ENCODE measurements at places on chromosomes 3 and 15.

DNA sequence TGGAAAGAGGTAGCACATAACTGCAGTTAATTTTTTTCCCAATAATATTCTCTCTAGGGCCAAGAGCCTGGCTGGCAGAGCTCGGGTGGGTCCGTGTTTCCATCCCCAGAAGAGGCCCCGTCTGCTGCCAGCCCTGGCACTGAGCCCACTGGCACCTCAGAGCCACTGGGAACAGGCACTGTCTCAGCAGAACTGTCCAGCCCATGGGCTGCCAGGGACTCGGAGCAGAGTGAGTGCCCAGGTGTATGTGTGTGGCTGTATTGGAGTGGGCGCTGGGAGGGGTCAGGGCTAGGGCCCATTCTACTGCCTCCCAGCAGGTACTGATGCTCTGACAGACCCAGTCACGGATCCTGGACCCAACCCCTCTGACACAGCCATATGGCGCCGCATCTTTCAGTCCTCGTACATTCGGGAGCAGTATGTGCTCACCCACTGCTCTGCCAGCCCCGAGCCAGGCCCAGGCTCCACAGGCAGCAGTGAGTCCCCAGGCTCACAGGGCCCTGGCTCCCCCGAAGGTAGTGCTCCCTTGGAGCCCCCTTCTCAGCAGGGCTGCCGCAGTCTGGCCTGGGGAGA is 8.9 kb downstream of the VWA5B2 start:
- DNase-seq, result no peak

- no peak for DNase-seq
These were observed 515.0 kb downstream of the FGF12 start for GRCh38 chr3:192212335-192212734.

- DNase-seq, result no peak
These were observed 519 bp downstream of the LYSMD2 start for GRCh38 chr15:51736751-51737521.

DNA sequence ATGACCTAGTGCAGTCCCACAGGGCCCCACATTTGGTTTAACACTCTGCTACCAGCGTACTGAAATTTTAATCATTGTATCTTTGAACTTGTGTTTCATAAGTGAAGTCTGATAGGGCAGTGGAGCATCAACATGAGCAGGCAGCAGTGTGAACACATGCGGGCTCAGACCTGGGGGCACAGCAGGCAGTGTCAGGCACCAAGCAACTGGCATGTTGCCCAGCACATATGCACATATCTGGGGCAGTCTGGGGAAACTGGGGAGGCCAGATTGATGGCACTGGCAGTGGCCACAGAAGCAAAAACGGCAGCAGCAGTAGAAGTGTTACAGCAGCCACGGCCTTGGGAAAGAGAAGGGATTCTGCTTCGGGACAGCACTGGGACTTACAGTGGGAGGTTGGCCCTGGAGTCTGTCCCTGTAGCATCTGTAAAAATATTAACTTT is 353.9 kb upstream of the KCNMB2 start:
- no peak for DNase-seq

- DNase-seq, result peak; percentile 18
These were observed 10.8 kb upstream of the MFSD1 start for GRCh38 chr3:158790901-158791589.

DNA sequence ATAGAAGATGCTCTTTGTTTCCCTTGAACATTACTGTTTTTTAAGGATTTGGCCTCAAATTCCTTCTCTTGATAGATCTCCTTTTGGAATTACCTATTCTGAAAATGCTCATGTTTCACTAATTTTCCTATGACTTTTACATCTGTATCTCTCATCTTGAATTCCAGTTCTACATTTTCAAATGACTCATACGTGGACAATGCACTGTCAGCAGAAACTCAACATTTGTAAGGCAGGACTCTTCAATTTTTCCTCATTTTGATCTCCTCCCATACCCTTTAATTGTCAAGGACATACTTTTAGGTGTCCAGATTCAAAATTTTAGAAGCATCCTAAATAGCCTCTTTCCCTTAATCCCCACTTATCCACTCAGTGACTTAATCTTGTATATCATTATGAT is 341.0 kb upstream of the RASGRP1 start:
- DNase-seq, result no peak

DNA sequence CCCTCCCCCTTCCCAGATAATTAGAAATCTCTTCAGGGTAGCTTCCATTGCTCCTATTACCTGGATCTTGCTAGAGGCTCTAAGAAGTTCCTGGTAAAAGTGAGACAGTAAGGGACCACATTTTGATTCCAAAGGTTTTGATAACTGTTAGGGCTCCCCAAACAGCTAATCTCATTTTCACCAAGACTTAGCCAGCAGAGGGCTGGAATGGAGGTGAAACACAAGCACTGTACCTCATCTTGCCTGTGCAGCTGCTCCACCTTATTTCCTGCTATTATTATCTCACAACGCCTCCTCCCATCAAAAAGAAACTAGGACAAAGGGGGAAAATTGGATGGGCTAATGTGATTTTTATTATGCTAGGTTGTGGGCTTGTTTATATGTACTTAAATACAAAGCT is 7.3 kb downstream of the SETD5 start:
- peak; percentile 7 for DNase-seq

GRCh38 chr3:131485119-131485518 is 17.7 kb downstream of the MRPL3 start:
- DNase-seq, result no peak

All from NCI-H748 treated with DMSO at 0.1 percent for 48 hours (cell line).